ENCODE measurements at places on chromosomes 7 and 10.

GRCh38 chr10:98119891-98120290 lies 14.6 kb upstream of the R3HCC1L start:
- DNase-seq = no peak

DNA sequence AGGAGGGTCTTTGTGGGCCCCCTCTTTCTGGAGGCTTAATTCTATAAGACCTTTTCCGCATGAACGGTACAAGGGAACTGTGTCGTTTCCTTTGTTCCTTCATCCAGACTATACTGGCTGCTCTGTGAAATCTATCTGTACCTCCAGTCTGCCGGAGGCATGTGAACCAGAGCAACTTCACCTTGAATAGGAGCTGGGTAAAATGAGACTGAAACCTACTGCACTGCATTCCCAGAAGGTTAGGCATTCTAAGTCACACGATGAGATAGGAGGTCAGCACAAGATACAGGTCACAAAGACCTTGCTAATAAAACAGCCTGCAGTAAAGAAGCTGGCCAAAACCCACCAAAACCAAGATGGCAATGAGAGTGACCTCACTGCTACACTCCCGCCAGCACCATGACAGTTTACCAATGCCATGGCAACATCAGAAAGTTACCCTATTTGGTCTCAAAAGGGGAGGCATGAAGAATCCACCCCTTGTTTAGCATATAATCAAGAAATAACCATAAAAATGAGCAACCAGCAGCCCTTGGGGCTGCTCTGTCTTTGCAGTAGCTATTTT lies 36.8 kb upstream of the INPP5F start:
- no peak for DNase-seq

GRCh38 chr10:95280637-95281036 lies 10.2 kb downstream of the PDLIM1 start:
- DNase-seq = no peak

DNA sequence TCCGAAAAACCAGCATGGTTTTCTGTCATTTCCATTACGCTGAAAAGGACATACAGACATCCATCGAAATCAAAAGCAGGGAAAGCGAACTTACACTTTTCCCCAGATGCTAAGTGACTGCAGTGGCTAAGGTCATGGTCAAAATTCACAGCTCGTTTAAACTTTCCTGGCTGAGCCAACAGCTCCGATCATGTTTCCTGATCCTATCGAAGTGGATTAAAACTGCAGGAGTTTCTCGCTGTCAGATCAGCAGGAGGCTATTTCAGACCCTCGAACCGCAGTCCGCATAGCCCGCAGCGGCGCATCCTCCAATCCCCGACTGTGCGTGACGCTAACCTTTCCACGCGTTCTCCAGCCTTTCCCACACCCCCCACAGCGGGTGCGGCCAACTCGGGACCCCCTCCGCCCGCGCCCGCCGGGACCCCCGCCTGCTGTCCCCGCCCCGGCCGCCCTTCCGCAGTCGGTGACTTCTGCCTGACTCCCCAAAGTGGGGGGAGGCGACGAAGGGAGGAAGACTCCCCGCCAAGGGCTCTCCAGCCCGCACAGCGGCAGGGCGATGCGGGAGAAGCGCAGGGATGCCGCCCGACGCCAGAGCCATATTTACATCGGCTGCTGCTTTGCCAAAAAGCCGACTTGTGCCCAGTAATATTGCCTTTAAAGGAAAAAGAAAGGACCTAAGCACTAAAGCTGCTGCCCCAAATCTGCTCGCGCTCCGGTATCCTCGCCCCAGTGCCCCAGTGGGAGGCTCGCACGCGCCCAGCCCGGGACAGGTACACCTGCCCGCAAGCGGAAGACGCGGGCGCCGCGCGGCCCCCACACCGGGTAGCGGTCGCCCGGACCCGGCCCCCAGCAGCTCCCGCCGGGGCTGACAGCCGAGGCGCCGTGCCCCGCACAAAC lies 1.2 kb downstream of the PIP4K2A start:
- DNase-seq = no peak

DNA sequence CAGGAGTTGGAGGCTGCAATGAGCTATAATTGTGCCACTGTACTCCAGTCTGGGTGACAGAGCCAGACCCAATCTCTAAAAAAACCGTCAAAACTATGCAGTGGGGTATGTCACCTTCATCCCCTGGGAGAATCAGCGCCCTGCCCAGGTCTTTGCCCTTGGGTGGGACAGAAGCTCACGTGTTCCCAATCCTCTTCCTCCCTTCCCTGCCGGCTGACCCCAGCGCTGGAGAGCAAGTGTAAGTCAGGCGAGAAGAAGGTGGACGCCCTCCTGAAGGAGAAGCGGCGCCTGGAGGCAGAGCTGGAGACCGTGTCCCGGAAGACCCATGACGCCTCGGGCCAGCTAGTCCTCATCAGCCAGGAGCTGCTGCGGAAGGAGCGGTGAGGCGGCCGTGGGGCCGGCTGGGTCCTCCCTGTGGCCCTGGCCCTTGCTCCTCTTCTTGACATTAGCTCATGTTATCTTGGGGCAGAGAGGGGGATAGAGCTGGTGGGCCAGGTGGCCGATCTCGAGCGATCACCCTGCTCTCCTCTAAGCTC lies 64.8 kb upstream of the GTF2IRD1 start:
- no peak for DNase-seq

DNA sequence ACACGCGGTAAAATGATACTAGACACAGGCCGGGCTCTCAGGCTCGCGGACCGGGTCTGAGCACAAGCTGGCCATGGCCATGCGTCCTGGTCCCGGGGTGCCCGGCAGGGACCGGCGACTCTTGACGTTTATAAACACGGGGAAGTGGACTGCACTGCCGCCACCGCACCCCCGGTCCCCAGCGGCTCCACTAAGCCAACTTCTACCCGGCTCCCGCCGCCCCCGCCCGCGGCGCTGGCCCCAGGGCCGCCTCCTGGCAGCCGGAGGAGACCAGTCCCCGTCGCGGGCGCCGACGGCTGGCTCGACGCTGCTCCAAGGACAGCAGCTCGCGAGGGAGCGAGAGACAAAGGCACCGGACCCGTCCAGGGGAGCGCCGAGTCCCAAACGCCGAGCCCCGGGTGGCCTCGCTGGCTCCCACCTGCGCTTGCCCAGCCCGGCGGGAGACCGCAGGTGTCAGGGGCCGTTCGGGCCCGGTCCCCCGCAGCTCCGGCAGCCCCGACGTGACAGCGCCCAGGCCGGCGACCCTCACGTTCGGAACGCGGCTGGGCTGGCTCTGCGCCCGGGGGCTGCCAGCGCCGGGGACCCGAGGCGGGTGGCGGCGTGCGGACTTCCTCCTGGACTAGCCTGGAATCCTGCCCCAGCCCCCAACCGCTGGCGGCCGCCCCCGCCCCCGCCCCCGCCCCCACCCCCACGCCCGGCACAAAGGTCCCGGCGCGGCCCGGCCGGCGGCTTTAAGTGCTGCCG lies 517 bp downstream of the ITGB1 start:
- peak; percentile 4 for DNase-seq

DNA sequence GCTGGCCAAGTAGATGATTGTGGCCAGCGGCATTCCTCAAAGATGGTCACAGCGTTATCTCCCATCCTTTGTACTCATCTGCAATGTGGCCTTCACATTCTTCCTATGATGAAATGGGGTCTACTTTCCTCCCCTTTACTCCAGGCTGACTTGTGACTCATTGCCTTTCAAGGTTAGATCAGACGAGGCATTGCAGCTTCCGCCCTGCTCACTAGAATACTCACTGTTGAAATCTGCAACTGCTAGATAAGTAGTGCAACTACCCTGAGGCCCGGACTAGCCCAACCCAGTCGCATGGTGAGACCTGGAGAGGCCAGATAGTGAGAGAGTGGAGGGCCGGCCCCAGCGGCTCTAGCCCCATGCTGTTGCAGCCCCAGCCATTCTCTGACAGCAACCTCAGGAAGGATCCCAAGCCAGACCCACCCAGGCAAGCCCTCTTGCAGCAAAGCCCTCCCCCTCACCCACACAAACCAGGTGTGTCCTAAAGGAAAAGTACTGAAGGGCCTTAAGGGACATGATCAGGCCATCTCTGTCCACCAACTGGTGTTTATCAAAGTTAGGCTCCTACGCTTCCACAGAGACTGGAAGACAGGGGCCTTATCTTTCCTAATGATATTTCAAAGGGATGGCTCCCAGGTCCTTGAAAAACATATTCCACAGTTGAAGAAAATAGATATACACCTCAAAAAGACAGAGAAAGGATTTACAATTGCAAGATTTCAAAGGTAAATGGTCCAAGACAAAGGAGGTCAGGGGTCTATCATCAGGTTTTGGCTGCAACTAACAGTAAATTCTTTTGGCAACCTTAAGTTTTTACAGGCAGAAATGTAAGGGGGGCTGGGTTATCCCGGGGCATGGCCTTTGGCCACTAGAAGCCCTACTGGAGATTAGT lies 107.2 kb upstream of the TRIM24 start:
- DNase-seq = no peak

DNA sequence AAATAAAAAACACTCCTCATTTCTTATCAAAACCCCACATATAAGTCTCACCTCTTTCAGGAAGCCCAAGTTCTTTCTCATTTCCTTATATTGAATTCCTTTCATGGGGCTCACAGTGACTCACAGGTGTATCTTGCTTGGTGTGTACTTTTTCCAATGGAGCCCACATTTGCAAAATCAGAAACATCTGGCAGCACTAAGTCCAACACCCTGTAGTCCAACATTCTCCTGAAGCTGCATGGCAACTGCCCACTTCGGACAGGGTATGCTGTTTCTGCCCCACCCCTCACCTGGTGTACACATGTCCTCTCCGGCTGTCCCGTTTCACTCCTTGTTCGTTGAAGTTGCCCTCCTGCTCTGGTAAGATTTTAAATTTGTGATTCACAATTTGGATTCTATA lies 544.1 kb downstream of the SORCS3 start:
- DNase-seq = no peak

- no peak for DNase-seq
Measured at GRCh38 chr10:109721453-109722064, 201.8 kb downstream of the XPNPEP1 start.

DNA sequence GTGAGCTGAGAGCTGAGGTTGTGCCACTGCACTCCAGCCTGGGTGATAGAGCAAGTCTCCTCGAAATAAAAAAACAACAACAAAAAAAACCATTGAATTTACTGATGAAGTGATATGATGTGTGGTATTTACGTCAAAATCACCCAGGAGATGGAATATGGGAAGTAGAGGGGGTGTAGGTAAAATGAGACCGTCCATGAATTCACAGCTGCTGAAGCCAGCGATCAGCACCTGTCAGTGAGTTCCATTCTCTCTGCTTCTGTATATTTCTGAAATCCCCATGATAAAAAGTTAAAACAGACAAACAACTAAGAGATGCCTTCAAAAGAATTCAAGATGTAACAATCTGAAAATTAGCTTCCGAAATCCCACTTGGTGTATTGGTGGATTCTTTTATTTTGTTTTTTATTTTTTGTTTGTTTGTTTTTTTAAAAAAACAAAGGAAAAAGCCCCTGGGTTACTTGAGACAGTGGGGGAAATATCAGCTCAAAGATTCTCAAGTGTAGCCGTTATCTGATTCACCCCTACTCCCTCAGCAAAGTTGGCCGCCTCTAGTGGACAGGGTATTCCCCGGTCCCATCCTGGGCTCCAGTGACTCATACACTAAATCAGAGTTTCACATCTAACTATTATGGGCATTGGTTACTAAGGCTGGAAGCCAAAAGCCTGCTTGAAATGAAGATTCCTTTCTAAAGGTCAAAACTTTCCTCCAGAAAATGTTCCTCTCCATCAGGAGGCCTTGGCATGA lies 76.4 kb downstream of the MAP3K8 start:
- DNase-seq = no peak

DNA sequence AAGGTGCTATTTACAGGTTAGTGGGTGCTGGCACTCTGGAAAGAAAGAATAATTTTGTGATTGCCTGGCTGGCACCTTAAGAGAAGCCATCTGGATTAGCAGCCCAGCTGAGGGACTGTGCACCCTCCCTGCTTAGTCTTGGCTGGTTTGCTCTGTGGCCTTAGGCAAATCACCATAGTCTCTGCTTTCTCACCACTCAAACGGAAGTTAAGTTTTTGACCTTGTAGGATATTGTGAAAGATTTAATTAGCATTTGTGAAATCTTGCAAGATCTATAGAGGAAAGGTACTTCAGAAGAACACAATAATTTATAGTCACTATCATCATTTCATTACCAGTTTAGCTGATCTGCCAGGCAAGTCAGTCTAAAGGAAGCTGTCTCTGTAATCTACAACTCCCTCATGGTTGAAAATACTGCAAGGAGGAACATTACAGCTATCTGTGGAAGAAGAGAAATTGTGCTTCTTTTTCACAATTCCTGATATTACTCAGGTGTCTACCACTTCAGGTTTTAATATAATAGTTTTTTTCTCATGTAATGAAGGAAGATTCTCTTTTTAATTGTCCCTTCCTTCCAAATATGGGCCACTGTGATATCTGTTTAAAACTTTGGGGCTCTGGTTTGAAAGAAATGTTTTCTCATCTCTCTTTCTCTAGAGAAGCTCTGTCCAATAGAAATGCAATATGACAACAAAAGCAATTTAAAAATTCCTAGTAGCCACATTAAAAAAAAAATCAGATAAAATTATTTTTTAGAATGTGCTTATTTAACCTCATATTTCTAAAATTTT lies 219.6 kb downstream of the PTEN start:
- DNase-seq = no peak

DNA sequence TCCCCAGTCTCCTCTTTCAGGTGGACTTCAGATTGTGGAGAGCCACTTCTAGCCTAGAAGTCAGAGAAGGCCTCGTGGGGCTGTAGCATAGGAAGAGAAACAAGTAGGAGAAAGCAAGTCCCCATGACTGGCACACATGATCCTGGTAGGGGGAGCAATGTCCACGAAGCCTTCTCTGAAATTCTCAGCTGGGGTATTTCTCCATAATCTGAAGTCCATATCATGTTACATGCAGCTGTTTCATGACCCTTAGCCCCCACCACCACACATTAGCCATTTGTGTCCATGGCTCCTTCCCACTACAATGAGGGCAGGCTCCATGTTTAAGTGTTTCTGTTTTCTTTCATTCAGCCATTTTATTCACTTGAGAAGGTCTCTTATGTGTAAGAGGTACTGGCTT lies 43.2 kb downstream of the LAMB4 start:
- DNase-seq = peak; percentile 36

DNA sequence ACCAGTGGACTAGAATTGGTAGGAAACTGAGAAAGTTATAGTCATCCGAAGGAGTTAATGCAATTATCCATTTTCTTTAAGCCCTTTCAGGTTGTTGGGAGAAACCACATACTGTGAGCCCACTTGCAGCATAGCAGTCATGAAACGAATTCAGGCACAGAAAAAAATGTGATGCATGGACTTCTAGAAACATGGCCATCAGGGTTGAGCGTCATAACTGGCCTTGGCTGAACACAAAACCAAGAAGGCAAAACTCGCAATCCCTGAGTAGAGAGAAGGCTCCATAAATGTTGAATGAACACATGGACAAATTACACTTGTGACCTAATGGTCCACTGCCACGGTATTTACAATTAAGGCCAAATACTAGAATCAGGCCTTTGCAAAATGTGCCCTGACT lies 121.9 kb downstream of the FAM107B start:
- DNase-seq = no peak

DNA sequence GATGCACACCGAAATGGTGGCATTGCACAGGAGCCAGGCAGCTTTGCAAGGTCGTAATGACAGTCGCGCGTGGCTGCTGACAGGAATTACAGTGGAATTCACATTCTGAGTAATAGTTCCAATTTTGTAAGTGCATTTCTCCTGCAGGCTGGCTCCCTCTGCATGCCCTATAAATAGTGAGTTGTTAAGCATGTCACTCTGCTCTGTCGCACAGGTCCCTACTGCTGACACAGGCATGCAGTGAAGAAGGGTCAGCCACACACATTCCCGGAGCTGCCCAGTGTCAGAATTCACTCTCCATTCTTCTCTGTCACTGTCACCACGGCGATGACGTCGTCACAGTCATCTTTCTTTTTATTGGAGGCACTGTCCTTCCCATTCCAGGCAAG lies 49.2 kb upstream of the SHH start:
- no peak for DNase-seq

- no peak for DNase-seq
Measured at GRCh38 chr10:119754936-119755335, 29.1 kb downstream of the INPP5F start.

Data from NCI-H524 (cell line).